ENCODE measurements at places on chromosomes 13 and 19. TPM values are rescaled to one million over a fixed set of nuclear protein-coding genes. Genes with fewer than 3 reads are reported as not detected.

DNA sequence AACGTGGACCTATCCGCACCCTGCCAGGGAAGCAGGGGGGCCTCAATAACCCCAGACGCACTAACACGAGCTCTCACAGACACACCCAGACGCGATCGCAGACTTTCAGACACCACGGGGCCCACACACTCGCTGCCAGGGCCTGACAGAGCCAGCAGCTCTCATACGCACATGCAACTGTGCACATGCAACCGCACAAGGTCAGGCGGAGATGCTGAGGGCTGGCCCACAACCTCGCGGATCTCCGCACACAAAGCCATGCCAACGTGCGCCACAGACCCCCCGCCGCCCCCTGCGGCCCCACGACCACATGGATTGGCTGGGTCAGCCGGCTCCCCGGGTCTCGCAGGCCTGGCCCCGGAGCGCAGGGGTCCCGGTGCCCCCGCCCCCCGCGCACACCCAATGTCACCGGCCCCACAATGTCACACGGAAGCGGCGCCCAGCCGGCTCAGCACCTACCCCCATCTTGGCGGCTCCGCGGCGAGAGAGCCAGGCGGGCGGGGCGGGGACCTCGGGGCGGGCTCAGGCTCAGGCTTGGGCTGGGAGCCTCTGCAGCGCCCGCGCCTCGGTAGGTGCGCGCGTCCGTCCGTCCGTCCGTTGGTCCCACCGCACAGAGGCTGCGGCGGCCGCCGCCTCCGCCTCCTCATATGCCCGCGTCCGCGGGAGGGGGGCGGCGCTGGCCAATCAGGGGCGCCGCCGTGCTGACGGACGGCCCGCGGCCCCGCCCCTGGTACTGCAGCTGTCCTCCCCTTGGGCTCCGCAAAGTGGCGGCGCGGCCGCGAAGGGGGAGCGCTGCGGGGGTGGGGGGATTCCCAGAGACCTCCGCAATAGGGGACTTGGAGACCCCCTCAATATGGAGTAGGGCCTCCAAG is at the start of gene ATP1A3:
Gene ATP1A3, minus strand, starts transcription at position 619 of the 872 bp plus-strand sequence. Its CDS starts 154 bp downstream, at position 465.
- ATAC-seq, result peak; percentile 45

Gene CCL25
- total RNA-seq, result 1.1 TPM

- ATAC-seq, result peak; percentile 28
Observed at GRCh38 chr13:109152941-109153340, 523.5 kb downstream of the MYO16 start.

Gene CDX2
- not detected for total RNA-seq

DNA sequence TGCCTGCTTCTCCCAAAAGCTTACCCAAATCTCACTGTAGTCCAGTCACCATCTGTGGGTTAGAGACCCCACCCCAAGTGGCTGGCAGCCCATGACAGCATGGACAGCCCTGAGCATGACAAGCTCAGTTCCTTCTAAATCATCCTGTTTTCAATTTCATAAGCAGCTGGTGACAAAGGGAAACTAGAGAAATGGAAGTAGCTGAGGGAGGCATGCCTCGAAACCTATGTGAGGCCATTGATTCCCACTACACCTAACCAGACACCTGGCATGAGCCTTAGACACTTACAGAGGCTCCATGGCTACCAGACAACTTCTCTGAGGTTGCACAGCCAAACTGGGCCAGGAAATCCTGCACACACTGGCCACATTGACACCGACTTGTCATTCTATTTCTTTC is 56.2 kb downstream of the ABCC4 start:
- ATAC-seq, result no peak

Gene ZIC2
- total RNA-seq, result 4.2 TPM

Gene PRRG2
- 0.47 TPM for total RNA-seq

Gene SSC5D
- total RNA-seq, result 0.38 TPM

DNA sequence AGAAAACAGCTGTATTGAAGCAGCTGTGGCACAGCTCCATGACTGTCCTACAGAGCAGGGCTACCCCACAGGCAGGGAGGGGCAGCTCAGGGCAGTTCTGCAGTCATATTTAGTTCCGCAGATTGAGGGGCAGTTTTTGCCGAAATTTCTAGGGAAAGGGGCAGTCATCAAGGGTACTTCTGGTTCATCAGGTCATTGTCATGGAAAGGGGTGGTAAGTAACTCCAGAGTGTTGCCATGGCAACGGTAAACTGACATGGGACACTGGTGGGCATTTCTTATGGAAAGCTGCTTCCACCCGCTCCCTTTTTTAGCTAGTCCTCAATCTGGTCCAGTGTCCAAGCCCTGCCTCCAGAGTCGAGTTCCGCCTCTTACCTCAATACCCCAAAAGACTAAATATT is 702.8 kb downstream of the LIG4 start:
- no peak for ATAC-seq

Gene KIR2DL4
- total RNA-seq, result 1.9 TPM

- no peak for ATAC-seq
Observed at GRCh38 chr13:111382877-111383276, 62.4 kb downstream of the TEX29 start.

DNA sequence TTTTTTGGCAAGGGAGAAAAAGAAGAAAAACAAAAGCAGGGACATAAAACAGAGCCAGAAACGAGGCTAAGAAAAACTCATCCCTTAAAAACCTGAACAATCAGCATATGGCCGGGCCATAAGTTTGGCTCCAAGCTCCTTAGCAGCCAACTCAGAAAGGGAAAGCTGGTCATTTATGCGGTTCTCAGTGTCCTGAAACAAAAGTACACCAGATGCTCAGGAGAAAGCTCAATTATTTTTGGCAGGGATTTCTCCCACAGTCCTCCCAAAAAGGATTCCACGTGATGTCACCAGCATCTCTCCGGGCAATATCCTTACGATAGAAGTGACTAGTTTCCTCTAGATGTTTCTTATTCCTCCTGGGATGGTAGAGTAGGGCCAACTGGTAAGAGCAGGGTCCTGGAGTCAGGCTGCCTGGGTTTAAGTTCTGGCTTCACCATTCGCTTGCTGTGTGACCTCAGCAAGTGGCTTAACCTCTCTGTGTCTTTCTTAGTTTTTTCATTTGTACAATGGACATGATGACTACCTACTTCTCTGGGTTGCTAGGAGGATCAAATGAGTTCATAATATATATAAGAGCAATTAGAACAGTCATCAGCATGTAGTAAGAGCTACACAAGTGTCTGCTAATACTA is 34.0 kb downstream of the PIN1 start:
- ATAC-seq, result no peak

DNA sequence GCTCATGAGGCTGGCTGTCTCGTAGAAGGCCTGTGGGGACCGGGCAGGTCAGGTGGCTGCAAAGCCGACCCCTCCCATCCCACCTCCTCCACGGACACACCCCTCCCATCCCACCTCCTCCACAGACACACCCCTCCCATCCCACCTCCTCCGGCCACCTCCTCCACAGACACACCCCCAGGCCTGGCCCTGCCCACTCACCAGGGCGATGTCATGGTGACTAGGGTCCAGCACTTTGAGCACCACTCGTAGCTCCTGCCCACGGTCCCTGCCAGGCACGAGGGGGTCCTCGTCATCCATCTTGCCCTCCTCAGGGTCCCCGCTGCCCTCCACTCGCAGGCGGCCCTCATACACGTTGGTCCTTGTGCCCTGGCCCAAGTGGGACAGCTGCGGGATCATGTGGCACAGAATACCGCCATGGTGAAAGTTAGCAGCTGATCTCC is 18.8 kb downstream of the TYK2 start:
- ATAC-seq, result peak; percentile 9

DNA sequence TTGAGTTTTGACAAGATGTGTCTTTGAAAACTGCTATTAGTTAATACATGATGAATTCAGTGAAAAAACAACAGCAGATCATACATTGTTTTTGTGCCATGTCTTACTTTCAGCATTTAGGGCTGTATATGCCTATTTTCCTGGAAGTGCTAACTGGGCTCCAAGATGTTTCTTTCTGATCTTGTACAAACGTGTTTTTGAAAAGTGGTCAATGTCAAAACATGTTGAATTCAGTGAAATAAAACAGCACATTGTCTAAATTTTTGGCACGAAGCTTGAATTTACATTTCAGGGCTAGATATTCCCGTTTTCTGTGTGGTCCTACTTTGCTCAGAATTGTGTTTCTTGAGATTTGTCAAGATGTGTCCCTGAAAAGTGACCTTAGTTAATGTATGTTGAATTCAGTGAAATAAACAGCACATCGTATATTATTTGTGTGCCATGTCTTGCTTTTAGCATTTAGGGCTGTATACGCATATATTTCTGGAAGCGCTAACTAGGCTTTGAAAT is 14.7 kb upstream of the PARP4 start:
- no peak for ATAC-seq
